ENCODE measurements at places on chromosomes 7 and 10.

DNA sequence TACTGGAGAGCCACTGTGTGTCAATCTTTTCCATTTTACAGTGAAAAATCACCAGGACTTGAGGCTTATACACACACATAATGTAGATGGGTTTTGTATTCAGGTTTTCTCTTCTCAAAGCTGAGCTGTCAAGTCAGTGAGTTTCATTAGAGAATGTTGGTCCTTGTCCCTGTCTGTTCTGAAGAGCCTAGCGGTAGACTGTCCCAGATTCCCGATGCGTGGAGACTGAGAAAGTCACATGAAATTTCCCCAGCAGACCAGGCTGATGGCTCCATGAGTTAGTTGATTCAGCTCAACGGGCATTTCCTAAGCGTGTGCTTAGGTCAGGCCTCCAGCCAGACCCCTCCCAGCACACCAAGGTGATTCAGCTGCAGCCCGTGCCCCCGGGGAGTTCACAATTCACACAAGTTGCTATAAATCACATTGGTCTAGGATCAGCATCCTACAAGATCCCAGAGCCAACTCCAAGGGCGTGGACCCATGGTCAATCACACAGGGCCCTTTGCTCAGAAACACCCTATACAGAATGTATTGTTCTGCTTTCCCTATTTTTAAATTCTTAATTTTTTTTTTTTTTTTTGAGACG is 17.2 kb downstream of the CHST15 start:
- no peak for DNase-seq

GRCh38 chr10:105239311-105240219 is 598.5 kb downstream of the SORCS3 start:
- DNase-seq = no peak

DNA sequence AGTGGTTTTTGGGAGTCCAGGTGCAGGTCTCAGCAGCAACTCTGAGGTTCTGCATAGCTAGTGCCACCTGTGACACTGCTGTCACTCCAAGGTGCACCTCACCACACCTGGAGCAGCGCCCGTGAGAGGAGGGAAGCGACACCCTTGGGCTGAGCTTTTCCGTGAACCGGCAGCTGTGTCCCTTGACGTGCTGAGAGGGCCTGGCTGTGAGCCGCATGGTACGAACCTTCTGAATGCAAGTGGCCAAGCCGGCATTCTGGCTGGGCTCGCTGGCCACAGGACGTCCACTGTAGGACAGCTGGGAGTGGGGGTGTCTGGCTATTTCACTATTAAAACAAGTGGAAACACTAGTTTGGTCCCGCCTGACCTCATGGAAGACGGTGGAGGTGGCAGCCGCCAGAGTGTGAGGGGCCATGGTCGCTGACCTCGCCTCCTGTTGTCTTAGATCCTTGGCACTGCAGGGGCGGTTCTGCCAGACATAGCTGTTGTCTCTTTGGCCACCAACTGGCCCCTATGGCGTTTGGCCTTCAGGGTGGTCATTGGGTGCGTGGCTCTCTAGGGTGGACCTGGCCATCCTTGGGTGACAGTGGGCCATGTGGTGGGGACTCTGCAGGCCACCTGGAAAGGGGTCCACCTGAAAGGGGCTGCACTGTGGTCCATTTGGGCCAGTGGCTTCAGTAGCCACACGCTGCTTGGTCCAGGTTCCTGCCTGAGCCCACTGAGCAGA is 12.9 kb downstream of the INPP5A start:
- peak; percentile 68 for DNase-seq

DNA sequence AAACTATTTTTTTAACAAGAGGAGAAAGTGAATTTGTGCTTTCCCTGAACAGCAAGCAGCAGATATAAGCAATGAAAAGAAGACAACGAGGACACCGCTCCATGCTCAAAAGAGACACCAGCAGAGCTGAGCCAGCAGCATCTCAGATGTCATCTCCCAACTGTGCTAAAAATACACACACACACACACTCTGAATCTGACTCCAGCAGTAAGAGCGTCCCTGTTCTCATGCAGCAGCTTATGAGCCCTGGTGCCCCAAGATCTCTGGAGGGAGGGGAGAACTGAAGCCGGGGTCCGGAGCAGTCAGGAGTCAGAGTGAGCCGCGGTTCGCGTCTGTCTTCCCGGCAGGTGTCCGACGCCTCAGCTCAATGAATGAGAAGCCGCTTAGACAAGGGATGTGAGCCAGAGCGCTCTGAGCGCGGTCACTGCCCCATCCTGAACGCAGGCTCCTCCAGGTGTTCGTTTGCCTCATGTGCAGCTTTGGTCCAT is 49.2 kb downstream of the SVIL start:
- DNase-seq = no peak

GRCh38 chr10:101597091-101597900 is 9.2 kb downstream of the DPCD start:
- no peak for DNase-seq

- no peak for DNase-seq
These were observed 11.2 kb downstream of the SMURF1 start for GRCh38 chr7:99132595-99133321.

DNA sequence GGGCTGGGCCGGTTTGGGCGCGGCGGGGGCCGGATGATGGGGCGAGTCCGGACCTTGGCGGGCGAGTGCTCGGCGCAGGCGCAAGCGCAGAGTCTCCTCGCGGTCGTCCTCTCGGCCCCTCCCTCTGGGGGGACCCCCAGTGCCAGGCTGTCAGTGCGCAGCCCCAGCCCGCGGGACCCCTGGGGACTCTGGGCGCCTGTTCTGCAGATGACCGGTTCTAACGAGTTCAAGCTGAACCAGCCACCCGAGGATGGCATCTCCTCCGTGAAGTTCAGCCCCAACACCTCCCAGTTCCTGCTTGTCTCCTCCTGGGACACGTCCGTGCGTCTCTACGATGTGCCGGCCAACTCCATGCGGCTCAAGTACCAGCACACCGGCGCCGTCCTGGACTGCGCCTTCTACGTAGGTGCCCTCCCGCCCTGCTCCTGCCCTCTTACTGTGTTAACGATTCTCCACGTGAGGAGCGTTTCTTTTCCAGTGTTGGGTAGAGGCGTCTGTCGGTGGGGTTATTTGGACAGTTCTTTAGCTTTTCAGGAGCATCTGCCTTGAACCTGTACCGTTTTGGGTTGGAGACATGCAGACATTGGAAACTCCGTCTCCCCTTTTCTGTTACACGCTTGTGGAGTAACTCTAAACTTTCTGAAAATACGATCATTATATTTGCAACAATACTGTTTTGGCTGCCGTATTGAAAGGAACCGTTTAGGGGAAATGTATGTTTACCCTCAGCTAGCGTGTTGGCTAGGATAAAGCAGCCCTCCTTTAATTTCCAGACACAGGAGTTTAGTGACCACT is 706 bp downstream of the BUB3 start:
- no peak for DNase-seq

- no peak for DNase-seq
These were observed 11.3 kb downstream of the UNCX start for GRCh38 chr7:1243964-1244416.

- no peak for DNase-seq
These were observed 102.6 kb upstream of the PFKP start for GRCh38 chr10:2964632-2965296.

DNA sequence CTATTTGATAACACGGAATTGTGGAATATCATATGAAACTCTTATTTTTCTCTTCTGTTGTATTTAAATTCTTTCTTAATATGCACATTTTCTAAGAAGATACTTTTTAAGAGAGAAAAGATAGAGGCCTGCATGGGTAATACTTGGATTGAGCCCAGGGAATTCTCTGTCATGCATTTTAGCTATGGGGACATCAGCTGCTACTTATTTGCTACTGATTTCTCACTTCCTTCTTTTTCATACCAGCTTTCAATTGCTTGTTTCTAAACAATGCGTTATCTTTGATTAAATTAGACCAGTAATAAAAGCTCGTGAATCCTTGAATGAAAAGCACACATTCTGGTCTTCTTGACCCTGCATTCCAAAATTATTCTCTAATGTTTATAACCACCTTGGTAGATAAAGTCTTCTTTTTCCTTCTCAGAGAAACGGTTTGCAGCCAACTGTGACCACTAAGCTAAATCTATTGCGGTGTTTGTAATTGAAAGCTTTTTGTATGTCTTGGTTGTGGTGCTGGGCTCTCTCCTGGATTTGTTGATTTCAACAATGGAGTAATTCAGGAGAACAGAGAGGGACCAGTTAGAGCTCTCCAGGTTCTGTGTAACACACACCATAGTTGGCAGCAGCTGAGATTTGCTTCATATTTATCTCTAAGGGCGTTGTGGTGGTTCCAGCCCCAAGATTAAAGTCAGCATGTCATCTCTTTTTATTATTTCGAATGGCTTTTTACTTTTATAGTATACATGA is 139.3 kb downstream of the PPP1R9A start:
- no peak for DNase-seq

DNA sequence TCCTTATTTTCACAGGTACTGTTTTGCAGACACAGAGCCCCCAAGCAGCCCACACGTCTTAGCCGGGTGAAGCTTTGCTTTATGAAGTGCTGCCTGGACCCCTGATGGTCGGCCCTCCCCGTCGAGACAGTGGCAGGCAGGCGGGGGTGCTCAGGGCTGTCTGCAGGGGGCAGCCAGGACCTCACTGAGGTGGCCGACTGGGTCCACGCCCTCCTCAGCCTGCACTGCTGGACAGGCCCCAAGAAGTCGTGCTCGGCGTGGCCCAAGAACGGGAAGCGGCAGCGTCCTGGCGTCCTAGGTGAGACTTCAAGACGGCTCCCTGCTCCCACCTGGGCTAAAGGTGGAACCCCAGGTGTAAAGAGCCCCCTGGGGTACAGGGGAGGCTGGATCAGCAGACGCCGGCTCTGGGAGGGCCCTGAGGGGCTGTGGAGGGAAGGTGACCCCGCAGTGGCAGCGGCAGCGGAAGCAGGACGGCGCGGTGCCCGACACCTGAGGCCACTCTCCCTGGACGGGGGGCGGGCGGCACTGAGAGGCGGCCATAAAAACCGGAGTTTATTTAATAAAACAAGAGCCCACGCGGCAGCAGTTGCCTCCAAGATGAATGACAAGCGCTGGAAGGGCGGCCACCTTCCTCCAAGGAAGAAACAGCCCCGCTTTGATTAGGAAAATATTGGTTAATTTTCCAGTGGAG is 179.4 kb downstream of the ELFN1 start:
- DNase-seq = peak; percentile 67

DNA sequence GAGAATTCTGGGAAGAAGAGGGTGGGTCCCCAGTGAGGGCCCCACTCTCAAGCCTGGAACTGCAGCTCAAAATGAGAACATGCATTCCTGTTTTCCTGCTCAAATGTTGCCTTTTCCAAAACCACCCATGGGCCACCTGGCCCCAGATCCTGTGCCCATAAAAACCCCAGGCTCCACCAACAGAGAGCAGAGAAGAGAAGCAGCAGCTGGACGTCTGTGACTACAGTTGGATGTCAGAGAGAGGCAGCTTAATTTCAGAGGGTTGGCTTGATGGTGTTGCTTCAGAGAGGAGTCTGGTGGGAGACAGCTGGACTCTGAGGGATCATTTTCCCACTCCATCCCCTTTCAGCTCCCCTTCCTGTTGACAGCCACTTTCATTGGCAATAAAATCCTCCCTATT is 256.4 kb downstream of the FZD1 start:
- DNase-seq = no peak

DNA sequence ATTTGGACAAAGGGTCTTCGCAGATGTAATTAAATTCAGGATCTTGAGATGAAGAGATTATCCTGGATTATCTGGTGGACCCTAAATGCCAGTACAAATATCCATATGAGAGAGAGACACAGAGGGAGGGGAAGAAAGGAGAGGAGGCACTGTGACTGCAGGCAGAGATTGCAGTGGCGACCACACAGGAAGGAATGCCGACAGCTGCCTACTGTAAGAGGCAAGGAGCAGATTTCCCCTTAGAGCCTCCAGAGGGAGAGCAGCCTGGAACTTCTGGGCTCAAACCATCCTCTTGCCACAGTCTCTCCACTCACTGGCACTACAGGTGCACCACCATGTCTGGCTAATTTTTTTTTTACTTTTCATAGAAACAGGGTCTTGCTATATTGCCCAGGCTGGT is 152.3 kb downstream of the SDK1 start:
- DNase-seq = no peak

DNA sequence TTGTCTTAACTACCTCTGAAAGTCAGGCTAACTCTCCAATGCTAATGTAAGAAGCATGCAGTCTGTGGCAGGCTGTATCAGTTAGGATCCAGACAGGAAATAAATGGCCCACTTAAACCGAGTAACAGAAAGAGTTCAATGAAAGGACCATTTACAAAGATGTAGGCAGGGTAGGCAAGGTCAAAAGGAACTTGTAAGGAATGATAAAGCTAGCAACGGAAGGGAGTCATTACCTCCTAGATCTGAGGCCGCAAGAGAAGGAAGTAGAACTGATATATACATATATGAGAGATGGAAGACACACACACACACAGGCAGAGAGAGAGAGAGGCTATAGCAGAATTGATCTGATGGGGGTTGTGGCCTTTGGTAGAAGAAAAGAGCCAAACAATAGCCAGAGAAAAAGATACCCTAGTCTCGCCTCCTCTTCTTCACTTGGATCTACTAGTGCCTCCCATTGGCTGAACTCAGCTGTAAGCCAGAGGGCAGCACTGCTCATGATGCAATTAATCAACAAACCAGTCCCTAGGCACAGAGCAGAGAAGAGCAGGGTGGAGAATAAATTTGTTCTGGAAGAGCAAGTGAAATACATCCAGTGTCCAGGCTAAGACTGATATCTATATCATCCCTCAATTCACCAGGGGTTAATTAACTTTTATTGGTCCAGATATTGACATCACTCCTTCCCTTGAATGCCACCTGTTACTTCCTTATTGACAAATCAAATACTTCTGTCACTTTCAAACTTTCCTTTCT is 91.2 kb downstream of the LSMEM1 start:
- DNase-seq = no peak

GRCh38 chr7:87445897-87446296 is 29.6 kb downstream of the ABCB4 start:
- DNase-seq = no peak

DNA sequence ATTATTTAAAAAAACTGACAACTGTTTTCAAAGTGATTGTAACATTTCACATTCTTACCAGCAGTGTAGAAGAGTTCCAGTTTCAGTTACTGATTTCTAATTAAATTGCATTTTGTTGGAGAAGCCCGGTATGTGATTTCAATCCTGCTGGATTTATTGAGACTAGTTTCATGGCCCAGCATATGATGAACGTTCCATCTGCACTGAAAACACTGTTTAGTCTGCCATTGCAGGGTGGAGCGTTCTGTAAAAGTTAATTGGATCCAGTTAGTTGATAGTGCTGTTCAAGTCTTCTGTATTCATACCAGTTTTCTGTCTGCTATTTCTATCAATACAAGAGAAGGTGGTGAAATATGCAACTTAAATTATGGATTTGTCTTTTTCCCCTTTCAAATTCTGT is 37.3 kb upstream of the CCNY start:
- DNase-seq = no peak

DNA sequence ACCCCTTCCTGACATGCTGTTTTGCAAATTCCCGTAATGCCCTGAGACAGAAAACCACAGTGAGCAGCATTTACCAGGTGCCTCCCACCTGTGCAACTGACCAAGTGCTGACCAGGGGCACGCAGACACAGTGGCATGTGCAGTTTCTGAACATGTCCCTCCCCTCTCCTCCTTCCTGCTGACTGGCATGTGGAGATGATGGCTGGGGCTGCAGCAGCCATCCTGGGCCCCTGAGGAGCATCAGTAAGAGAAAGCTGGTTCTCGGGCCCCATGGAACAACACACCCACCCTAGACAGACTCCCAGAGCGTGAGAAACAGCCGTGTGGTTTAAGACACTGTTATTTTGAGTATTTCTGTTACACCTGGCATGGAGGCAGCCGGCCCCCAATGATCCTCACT is 66.2 kb upstream of the PDGFA start:
- DNase-seq = no peak

Measured in posterior vena cava (tissue), 2 donors.